T-helper 1 cell (primary cell): ENCODE measurements at places on chromosomes 7 and 10.

DNA sequence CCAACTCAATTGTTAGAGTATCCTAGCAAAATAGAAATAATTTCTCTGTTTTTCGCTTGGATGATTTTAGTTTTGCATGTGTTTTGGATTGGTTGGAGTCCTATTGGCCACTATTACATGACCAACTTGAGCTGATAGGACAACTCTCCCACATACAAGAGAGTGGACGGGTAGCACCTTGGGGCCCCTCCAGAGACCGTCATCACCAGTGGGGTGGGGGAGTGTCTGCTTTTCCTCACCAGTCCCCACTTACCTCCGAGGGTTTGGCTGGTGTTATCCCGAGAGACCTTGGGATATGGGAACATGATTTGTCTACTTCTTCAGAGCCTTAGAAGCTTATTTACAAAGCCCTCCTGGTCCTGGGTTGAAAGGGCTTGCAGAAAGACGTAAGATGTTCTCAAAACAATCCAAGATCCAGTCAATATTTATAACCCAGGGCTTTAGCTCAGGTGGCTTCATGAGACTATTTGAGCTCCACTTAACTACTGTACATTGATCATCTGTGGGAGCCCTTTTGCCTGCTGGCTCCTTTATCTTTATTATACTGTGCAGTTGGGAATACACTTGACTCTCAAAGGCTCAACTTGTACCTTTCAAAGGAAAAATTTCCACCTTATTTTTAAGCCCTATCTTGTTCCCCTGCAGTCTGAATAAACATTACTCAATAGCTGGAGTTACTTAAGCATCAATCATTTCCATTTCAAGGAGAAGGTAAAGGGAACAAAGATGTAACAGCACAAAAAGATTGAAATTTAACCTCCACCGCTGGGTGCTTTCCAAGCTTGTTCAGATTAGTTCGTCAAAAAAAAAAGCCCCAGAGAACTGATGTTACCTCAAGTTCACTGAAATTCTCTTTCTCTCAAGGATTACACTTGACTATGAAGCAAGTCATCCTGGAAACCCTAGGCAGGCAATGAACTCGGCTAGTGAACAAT is 119.7 kb downstream of the WDR11 start:
- DNase-seq: no peak

DNA sequence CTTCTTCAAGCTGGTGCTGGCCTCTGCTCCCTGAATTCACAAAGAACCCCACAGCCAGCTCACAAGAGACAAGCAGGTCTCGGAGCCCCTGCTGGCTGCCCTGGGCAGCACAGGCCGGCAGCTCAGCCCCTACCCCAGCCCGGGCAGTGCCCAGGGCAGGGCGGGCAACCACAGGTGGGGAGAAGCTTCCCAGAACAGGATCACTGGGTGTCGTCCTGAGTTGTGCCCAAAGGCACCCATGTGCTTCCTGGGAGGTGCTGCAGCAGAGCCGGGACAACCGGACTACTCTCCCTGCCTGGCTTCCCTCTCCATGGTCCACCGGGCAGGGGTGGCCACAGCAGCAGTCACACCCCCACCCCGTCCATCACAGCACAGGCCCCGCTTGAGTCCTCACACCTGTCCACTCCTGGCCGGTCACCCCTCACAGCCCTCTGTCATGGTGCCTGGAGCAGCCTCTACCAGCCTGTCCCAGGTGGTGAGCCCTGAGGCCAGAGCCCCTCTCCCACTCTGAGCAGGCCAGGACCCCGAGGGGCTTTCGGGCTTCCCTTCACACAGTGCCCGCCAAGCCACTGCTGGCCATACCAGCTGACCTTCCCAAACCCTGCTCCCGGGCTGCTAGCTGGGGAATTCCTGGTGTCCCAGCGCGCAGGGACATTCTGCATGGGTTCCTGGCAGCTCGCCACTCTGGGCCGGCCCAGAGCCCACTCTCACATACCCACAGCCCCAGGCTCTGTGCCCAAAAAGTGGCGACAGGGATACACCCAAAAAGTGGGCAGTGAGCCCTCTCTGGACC is 3.1 kb downstream of the RASGEF1A start:
- no peak for DNase-seq

DNA sequence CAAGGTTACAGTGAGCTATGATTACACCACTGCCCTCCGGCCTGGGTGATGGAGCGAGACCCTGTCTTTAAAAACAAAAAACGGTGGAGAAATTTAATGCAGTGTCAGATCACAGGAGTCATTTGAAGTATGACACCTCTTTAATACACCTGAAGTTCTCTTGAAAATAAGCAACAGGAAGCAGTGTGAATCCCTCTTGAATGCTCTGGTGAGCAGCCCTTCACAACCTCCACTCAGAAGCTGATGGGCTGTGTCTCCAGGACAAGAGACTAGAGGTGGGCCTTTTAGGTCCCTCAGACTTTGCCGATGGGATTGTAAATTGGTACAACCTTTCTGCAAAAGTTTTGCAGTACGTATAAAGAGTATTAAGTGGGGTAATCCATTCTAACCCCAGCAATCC is 50.1 kb downstream of the CYP26A1 start:
- no peak for DNase-seq

GRCh38 chr10:12907656-12908055 is 93.9 kb downstream of the CCDC3 start:
- DNase-seq: no peak

GRCh38 chr10:9452056-9452455 is 1397.6 kb downstream of the GATA3 start:
- DNase-seq: no peak

- no peak for DNase-seq
These were observed 21.7 kb downstream of the LYZL2 start for GRCh38 chr10:30607814-30608213.

- no peak for DNase-seq
These were observed 6.1 kb upstream of the TNS3 start for GRCh38 chr7:47587976-47588375.

DNA sequence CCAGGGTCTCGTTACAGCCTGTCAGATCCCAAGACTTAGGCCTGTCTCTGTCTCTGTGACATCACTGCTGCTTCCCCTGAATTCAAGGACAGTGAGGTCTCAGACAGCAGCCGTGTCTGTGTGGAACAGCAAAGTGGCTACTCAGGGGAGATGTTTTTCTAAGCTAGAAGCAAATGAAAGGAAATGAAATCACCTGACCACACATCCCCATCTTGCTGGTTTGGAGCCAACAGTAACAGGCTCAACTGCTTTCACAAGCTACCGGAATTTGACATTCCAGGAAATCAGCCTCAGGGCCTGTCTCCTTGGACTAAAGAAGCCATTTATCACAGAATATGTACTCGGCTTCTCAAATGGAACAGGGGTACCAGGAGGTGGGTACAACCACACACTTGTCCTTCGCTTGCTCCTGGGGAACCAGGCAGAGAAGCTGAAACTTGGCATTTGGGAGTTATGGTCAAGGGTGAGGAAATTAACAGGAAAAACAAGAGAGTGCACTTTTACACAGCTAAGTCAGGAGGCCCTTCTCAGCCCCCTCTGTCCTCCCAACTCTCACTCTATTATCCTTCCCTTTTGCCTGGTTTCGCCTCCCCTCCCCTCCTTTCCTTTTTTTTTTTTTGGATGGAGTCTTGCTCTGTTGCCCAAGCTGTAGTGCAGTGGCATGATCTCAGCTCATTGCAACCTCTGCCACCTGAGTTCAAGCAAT is 73.2 kb downstream of the SPDYE5 start:
- DNase-seq: no peak
